ENCODE measurements at places on chromosomes 5 and 9.

GRCh38 chr5:132253452-132254320 lies 3.8 kb upstream of the PDLIM4 start:
- no peak for DNase-seq

DNA sequence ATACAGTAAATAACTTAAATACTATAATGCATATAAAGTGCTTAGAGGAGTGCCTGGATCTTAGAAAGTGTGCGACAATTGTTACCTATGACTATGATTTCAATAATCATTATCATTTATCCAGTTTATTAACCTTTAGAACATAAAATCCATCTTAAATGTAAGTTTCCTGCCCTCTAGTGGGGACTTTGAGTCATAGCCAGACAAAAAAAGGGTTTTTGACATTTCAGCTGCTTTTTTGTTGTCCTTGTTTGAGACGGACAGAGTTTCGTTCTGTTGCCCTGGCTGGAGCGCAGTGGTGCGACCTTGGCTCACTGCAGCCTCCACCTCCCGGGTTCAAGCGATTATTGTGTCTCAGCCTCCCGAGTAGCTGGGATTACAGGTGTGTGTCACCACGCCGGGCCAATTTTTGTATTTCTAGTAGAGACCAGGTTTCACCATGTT lies 9.7 kb upstream of the C9orf152 start:
- no peak for DNase-seq

DNA sequence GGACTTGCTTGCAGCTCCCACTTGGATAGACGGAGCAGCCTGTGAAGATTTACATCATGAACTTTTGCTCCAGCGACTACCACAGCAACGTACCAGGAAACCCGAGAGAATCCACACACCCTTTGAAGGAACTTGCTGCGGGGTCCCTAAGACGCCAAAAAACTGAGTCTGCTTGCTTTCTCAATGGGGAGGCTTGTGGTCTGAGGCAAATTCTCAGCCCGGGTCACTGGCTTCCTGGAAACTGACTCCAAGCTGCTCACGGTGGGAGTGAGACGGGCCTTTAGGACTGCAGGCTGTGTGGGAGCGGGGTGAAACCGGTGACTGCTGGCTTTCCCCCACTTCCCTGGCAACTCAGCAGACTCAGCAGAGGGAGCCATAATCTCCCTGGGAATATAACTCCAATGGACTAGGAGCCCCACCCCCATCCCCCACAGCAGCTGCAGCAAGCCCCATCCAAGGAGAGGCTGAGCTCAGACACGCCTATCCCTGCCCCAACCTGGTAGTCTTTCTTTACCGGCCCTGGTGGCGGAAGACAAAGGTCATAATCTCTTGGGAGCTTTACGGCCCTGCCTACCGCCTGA lies 466.0 kb downstream of the CAAP1 start:
- DNase-seq, result no peak

DNA sequence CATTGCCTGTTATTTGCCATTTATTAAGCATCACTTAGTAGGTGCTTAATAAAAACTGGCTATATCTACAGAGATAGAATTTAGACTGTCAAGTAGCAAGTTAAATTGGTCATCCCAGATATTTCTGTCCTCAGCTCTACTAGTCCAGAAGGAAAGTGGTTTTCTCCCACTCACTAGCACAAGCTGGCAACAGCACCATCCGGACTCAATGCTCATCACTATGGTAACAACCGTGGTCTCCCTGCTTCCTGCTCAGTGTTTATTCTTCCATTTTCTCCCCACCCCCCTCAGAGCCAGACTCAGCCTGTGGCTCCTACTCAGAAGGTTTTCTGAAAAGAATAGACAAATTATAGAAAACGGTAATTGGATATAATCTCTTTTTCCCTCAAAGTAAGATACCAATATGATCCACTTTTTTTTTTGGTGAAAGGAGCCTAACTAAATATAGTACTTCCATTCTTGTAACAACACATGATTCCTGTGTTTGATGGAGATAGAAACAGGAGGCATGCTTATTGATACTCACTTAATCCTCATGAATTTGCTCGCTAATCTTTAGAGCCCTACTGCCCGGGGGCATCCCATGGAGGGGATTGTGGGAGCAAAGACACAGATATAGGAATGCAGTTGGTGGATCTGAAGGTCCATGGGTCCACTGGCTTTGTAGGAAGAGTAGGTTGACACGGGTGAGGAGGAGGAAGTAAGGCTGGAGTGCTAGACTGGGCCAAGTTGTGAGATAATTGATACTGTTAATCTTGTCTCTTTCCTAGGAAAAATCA lies 191.4 kb downstream of the MAN2A1 start:
- no peak for DNase-seq

DNA sequence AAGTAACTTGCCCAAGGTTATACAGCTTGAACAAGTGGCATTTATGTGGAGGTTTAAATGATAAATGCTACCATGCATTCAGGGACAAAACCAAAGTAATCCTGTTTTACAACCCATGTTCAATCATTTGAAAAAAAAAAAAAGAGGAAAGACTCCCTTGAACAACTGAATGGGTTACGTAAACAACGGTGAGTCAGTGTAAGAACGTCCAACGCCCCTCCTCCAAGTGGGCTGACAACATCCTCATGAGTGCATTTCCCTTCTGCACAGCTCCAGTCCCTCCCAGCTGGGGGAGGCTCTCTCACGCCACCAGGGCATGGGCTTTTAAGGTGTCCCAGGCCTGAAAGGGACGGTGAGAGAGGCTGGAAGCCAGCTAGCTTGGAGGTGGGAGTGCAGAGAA lies 90.0 kb downstream of the PRRT1B start:
- DNase-seq, result peak; percentile 84

GRCh38 chr9:975740-976257 lies 656 bp upstream of the DMRT3 start:
- DNase-seq, result no peak

All from stimulated activated CD4-positive, alpha-beta T cell treated with anti-CD3 and anti-CD28 coated beads, Interleukin-4, amount 100 ng/mL, for 4 hours (primary cell).